Hematopoietic multipotent progenitor cell treated with erythropoietin and hydrocortisone succinate and interleukin-3 and kit ligand, for 15 days (in vitro differentiated cells): ENCODE measurements at places on chromosomes 2 and 18.

DNA sequence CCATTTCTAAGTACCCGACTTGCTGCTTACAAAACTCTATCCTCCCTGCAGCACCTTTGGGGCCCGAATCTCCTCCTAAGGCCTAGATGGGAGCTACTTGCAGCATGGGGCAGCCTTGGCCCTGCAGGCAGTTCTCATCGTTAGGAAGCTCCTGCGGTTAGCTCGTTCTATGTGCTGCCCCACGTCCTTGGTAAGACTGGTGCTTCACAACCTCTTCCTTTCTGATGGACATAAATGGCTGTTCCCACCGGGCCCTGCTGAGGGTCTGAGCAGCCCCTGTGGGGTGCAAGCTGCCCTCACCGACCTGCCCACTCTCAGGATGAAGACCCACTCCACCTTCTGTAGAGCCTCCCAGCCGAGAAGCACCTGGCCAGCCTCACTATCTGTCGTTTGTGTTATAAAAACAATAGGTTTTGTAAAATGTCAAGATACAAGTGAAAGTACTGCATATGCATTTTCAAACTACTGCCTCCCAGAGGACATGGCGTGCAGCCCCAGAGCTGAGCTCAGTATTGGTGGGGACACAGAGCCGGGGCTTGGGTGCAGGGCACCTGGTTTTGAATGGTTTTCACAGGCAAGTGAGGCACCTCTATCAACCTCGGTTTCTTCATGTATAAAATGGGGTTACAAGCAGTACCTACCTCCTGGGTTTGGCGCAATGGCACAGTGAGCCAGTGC is 19.4 kb downstream of the OTOF start:
- DNase-seq: no peak

GRCh38 chr2:235513984-235514626 is 20.3 kb downstream of the AGAP1 start:
- no peak for DNase-seq

- DNase-seq: peak; percentile 75
These were observed 5.3 kb downstream of the KLF11 start for GRCh38 chr2:10048501-10049171.

GRCh38 chr2:230861552-230862255 is 3.0 kb upstream of the ITM2C start:
- no peak for DNase-seq

- DNase-seq: no peak
These were observed 119.7 kb upstream of the NFATC1 start for GRCh38 chr18:79275992-79276391.

GRCh38 chr2:149167941-149168340 is 129.4 kb downstream of the LYPD6B start:
- no peak for DNase-seq

DNA sequence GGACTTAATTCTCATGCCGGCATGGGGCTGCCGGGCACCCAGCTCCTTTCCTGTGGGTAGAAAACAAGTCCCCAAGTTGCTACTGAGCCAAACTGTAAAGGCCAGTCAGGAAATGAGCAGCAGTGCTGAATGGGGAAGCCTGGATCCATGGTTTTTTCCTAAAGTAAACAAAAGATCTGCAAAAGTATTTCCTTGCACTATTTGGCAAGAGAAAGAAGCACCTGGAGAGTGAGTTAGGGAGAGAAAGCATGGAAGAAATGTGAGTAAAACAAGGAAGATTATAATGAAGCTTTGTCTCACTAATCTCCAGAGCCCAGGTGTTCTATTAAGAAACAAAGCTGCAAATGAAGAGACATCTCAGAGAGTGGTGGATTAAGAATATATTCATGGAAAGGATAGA is 117.6 kb downstream of the METTL8 start:
- DNase-seq: no peak

- no peak for DNase-seq
These were observed 58.7 kb downstream of the C18orf54 start for GRCh38 chr18:54416436-54416835.

DNA sequence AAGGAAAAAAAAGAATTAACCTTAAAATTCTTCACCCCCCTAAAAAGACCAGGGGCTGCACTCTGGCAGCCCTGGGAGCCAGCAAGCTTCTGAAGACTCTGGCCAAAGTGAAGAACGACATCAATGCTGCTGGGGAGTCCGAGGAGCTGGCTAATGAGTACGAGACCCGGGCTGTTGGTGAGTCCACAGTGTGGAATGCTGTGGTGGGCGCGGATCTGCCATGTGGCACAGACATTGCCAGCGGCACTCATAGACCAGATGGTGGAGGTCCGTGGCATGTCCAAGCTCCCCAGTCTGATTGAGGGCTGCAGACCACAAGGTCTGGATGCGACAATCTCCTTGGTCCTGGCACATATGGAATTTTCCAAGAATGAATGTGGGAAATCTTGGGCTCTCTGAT is 47.4 kb downstream of the TRPM8 start:
- no peak for DNase-seq

- DNase-seq: no peak
These were observed 103.2 kb downstream of the TCF4 start for GRCh38 chr18:55484773-55485172.

DNA sequence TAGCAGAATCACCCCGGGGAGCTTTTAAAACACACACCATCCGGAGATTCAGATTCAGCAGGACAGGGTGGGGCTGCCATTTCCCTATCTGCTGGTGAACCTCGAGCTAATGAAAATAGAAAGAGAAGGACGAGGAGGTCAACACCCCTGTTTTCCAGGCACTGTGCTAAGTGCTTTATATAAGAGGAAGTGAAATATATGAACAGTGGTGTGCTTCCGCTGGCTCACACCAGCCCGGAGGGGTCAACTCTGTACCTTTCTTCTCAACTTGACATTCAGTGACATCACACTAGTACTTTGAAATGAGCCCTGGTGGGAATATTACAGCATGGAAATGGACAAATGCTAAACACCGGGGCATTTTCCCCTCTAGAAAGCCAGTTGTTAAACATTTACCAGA is 108.3 kb upstream of the LTBP1 start:
- no peak for DNase-seq

DNA sequence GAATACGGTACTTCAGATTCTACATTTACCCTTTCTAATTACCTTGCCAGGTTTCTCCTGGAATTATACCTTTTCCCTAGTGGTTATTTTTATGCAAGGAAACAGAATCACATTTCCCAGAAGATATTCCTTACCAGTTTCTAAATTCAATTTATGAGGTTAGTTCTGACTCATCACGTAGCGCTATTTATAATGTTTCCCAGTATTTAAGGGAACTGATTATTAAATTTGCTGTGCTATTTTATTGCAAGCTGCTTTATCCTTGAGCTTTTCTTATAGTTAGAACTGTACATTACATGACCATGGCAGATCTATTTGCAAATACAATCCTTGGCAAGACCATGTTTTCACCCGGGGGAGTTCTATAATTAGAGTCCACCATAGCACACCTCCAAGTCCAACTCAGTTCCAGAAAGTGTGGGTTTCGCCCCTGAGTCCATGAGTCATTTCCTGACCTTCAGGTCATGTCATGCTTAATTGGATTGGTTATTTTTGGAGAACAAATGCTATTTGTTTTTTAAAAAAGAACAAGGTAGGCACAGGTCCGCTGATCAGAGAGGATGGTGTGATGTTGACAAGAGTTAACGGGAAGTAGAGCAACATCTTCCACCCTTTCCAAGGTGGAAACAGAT is 126.6 kb downstream of the ZNF532 start:
- no peak for DNase-seq

- no peak for DNase-seq
These were observed 80.1 kb downstream of the GALNT1 start for GRCh38 chr18:35661483-35662146.

DNA sequence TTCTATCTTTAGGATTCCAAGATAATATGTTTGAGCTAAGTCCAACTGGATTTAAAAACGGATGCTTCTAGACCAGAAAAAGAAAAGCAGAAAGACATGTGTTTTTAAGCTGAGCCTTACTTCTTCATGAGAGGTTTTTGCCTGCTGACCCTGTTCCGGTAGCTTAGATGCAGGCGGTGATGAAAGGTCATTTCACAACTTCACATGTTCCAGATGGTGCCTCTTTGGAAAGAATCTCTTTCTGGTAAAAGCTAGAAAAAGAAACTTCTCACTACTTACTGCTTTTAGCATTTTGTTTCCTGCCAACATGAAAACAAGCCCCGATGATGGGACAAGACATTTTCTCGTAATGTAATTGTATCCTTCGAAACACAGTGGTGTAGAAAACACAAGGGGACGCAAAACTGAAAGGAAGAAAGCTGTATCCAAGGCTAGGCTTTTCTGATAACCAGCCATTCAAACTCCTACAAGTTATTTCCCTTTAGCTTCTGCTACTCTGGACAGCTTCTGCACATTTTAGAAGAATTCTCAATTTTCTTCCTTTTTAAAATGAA is 407.3 kb upstream of the LYPD1 start:
- DNase-seq: no peak

DNA sequence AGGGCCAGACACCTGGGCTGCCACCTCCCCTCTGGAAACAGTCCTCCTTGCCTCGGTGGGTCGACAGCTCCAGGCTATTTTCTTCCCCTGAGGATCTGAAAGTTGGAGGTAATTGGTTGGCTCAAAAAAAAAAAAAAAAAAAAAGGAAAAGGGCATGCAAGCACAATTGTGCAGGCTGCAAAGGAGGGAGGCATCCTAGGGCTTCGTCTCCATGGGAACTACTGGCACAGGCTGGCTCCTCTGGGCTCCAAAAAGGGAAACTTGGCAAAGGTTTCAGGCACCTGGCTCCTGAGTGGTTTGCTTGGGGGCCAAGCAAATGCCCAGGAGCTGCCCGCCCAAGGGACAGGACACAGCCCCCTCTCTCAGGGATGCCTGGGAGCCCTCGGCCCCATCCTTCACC is 1.1 kb upstream of the KCNIP3 start:
- DNase-seq: no peak

GRCh38 chr2:226862623-226863022 is 26.8 kb downstream of the RHBDD1 start:
- no peak for DNase-seq

GRCh38 chr2:201432038-201432620 is 19.1 kb downstream of the TRAK2 start:
- DNase-seq: peak; percentile 68

GRCh38 chr2:38700881-38701458 is 35.1 kb downstream of the GALM start:
- no peak for DNase-seq

- no peak for DNase-seq
These were observed 101.5 kb upstream of the CCDC195 start for GRCh38 chr2:224817676-224818075.

DNA sequence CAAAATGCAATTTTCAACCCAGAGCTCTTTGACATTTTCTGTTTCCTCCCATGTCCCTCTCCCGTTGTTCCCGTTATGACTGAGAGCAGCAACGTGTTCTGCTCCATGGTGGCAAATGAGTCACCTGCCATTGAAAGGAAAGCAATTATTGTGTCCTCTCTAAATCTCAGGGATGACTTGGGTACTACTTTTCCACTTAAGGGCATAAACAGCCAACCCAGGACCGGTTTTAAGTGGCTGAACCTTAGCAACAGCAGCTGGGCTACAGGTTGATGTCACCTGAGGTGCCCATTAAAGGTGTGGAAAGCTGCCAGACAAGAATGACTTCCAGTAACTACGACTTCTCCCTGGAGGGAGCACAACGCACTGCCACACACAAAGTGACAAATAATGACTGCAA is 236.8 kb downstream of the NCKAP5 start:
- DNase-seq: no peak

DNA sequence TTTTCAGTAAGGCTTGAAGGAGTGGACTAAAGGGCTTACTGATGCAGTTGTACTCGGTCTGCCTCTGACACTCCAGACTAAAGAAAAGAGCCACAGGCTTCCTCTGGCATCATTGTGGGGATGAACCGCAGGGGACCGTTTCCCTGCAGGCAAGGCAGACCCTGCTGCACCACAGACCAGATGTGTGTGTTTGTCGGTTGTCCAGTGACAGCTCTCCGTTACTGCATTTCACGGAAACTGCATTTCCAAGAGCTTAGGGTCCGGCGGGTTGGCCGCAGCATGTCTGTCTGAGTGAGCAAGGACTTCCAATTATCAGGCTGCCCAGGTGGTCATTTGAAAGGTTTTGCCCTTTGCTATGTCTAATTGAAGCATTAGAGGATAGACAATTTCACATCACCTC is 98.1 kb downstream of the FAM210A start:
- no peak for DNase-seq

DNA sequence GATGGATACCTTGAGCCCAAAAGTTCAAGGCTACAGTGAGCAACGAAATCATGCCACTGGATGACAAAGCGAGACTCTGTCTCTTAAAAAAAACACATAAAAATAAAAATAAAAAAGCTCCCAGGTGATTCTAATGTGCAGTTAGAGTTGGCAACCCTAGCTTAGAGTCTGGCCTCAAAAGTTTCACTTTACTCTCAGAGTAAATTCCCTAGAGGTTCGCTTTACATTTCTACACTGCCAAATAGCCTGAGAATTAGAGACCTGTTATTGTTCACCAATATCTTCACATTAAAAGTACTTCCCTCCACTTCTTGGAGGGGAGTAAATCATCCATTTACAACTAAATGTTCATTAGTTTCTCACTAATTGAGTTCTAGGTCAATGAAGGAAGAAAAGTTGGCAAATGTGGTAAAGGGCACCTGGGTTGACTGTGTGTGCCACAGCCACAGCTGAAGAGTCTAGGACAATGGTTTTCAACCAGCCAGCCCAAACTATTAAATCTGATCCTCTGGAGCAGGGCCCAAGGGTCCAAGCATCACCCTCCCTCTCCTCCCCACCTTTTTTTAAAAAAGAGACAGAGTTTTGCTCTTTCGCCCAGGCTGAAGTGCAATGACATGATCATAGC is 15.2 kb upstream of the TMEM37 start:
- no peak for DNase-seq

DNA sequence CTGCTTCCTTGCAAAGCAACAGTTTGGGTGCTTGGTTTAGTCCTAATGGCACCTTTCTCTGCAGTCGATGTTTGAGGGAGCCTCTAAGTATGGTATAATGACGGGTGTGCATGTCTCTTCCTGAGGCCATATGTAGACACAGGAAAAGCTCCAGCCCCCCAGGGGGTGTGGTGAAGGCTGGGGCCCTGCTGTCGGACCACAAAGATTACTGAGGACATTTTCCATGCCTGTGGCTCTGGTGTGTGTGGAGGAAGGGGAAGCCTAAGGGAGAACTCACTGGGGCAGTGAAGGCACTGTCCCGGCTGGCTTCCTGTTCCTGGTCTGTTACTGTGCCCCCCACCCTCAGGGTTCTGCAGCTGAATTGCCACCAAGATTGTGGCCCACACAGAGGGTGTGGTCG is 187.1 kb downstream of the FHOD3 start:
- DNase-seq: no peak
